Retinal pigment epithelial cell (primary cell): ENCODE measurements at places on chromosomes 6 and 20.

DNA sequence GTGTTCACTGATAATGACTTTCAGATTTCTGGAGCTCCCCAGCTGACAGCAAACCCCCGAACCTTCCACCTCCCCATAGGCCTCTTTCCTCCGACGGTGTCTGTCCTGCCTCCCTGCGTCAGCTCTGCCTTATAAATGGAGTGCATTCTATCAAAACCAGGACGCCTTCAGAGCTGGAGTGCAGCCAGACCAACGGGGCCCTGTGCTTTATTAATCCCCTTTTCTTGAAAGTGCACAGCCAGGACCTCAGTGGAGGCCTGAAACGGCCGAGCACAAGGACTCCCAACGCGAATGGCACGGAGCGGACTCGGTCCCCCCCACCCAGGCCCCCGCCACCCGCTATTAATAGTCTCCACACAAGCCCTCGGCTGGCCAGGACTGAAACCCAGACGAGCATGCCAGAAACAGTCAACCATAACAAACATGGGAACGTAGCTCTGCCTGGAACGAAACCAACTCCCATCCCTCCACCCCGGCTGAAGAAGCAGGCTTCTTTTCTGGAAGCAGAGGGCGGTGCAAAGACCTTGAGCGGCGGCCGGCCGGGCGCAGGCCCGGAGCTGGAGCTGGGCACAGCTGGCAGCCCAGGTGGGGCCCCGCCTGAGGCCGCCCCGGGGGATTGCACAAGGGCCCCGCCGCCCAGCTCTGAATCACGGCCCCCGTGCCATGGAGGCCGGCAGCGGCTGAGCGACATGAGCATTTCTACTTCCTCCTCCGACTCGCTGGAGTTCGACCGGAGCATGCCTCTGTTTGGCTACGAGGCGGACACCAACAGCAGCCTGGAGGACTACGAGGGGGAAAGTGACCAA, 42.3 kb upstream of the NAA20 start:
- DNase-seq, result peak; percentile 93

GRCh38 chr6:36566418-36566905, 19.2 kb upstream of the STK38 start:
- DNase-seq, result no peak

DNA sequence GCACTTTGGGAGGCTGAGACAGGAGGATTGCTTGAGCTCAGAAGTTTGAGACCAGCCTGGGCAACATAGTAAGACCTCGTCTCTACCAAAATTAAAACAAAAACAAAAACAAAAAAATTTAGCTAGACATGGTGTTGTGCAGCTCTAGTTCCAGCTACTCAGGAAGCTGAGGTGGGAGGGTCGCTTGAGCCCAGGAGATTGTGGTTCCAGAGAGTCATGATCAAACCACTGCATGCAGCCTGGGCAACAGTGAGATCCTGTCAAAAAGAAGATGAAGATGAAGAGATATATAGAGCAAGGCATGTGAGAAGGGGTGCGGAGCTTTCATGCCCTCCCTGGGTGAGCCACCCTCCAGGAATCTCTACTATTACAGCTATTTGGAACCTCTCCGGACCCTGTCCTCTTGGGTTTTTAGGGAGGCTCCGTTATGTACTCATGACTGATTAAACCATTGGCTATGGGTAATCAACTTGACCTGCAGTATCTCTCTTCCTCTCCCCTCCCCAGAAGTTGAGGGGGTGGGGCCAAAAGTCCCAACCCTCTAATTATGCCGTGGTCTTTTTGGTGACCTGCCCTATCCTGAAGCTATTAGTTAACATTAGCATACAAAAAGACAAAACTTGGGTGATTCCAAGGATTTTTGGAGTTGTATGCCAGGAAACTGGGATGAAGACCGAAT, 9.0 kb downstream of the POLH start:
- no peak for DNase-seq

- no peak for DNase-seq
Measured at GRCh38 chr20:20363799-20364592, 3.9 kb upstream of the INSM1 start.

- DNase-seq, result no peak
Measured at GRCh38 chr6:35896228-35896627, 24.7 kb downstream of the SRPK1 start.
